A549 treated with RU486 at 1 μM for 4 hours (cell line): ENCODE measurements at places on chromosomes 11 and 22. TPM values are rescaled to one million over a fixed set of nuclear protein-coding genes. Genes with fewer than 3 reads are reported as not detected.

Gene PLAAT3
- total RNA-seq = 46.0 to 67.6 TPM (median 55.4 TPM) in 5 replicates

Gene NNMT
- 194 to 222 TPM (median 206 TPM) in 5 replicates for total RNA-seq

Gene CD6
- total RNA-seq = 0.08 to 0.18 TPM (median 0.13 TPM) in 3 of 5 replicates, not detected in the others

Gene SUSD2
- total RNA-seq = 49.5 to 67.2 TPM (median 59.6 TPM) in 5 replicates

Gene EEF1G
- total RNA-seq = 1,853 to 2,125 TPM (median 1,992 TPM) in 5 replicates

Gene KRTAP5-8
- not detected in 5 replicates for total RNA-seq

Gene OR51T1
- total RNA-seq = not detected in 5 replicates

Gene OVOL1
- 0.06 to 0.10 TPM (median 0.07 TPM) in 3 of 5 replicates, not detected in the others for total RNA-seq

Gene TBX10
- total RNA-seq = not detected in 5 replicates

Gene ATG2A
- 13.4 to 25.2 TPM (median 22.4 TPM) in 5 replicates for total RNA-seq

Gene SHISAL1
- 5.6 to 7.0 TPM (median 6.4 TPM) in 5 replicates for total RNA-seq
